ENCODE measurements at places on chromosomes 6 and 20.

- DNase-seq, result no peak
Measured at GRCh38 chr6:144714021-144714712, 429.0 kb downstream of the UTRN start.

DNA sequence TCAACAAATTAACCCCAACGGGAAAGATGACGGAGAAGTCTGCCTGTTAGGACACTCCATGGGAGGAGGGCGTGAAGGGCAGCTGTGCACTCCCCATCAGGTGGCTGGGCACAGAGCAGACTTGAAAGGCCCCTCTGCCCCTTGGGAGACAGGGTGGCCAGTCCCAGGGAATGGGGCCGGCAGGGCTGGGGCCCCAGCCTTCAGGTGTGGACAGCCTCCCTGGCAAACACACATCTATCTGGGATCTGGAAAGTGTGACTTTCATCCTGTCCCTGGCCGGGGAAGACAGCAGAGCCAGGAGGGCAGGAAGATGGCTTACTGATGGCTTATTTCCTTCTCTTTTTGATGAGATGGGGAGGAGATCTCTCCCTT is 4.5 kb upstream of the FRMD1 start:
- DNase-seq, result no peak

GRCh38 chr6:35465646-35466045 is 2.6 kb upstream of the RPL10A start:
- DNase-seq, result no peak

GRCh38 chr20:50642288-50642803 is 49.0 kb downstream of the RIPOR3 start:
- no peak for DNase-seq

DNA sequence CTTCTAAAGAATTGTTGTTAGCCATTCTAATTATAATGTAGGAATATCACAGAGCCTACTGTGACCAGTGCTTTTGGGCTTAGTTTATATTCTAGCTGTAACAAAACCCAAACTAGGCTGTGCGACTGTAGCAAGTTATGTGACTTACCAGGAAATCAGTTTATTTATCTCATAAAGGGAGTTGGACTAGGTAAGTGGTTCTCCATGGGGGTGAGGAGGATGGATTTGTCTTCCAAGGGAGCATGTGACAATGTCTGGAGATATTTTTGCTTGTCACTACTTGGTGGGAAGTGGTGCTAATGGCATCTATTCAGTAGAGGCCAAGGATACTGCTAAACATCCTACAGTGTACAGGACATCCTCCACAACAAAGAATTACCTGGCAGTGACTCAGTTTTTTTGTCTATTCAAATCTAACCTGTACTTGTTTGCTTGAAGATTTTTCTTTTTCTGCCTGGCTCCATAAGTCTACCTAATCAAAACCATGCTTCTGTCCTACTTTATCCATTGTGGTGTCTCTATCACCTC is 32.5 kb downstream of the ZFAND3 start:
- no peak for DNase-seq
